ENCODE measurements at places on chromosomes 1 and 21.

GRCh38 chr1:91770667-91771268 lies 115.2 kb downstream of the TGFBR3 start:
- DNase-seq: no peak

DNA sequence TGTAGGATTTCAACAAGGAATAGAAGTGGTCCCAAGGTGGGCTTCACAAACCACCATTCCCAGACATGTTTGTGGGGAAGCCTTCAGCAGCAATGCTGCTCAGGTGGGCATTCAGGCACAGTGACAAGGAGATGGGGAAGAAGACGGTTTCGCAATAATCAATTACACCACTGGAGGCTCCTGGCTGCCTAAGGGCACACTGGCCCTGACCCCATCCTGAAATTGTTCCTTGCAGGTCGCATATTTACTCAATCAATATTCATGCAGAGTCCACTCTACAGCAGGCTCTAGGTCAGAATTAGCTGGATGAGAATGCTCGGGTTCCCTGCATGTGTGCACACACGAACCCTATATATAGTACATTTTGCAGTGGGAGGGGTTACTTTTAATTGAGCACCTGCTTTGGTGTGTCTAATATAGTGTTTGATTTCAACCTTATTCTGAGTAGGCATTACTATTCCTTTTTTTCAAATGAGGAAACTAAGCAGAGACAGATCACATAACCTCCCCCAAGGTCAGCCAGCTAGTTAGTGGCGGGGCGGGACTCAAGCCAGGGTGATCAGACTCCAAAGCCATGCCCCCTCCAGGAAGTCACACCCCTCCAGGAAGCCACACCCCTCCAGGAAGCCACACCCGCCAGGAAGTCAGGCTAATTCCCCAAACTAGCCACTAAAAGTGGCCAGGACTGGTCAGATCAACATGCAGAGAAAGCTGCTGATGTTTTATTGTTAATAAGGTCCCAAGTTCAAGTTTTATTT lies 106.5 kb downstream of the HLCS start:
- DNase-seq: peak; percentile 2

- no peak for DNase-seq
These were observed 74.4 kb downstream of the CD58 start for GRCh38 chr1:116496380-116496779.

DNA sequence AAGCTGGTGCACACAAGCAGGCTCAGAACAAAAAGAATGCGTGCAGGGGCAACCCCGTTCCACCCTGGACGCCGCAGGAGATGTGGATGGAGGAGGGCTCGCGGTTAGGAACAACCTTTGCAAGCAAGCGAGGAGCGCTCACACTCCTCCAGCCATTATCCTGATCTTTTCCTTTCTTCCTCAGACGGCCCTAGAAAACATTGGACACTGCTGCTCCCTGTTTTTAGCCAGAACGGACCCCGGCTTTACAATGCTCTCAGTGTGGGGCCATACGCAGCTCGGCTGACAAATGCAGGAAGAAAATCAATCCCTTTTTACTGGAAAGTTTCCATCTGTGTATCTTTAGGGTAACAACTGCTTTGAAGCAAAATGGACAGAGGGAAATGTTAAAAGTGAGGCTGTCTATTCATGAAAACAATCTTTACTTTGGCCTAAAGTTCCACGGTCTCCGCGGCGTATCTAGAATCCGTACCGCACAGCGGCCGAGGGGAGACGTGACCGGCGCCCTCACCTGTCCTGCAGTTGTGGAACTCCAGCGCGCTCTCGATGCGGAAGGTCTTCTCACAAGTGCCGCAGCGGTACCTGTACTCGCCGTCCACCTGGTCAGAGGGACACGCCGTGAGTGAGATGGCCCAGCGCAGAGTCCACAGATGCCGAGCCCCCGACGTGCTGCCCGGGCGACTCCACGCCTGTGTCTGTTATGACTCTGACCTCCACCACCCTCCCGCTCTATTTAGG lies 44.0 kb downstream of the PRDM15 start:
- DNase-seq: no peak

DNA sequence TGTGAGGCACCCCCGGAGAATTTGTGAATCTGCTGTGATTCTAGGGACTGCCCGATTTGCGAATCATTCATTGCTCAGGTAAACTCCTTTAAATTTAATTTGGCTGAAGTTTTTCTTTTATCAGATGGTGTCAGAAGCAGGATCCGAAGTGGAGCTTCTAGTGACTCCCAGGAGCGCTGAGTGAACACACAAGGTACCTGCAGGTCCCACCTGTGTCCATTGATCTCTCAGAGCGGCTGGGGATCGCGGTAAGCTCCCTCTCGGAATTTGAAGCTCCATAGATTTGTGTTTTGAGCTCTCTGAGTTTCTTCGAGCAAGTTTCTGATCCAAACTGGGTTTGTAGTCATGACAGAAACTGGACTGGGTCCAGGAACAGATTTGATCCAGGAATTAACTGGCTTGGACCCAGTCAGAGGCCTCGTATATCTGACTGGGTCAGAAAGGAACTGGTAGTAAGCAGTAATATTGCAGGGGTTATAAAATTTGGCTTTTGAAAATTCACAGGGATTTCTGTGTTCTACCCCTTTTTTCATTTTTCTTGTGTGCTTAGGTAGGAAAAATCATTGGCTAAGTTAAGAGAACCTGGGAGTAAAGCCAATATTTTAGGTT lies 56.2 kb upstream of the EDEM3 start:
- DNase-seq: no peak

- no peak for DNase-seq
These were observed 6.0 kb upstream of the PLA2G2C start for GRCh38 chr1:20192364-20192763.

GRCh38 chr1:64894438-64895196 lies 71.7 kb downstream of the JAK1 start:
- DNase-seq: no peak

GRCh38 chr1:232238009-232238408 lies 391.9 kb downstream of the SIPA1L2 start:
- DNase-seq: no peak

DNA sequence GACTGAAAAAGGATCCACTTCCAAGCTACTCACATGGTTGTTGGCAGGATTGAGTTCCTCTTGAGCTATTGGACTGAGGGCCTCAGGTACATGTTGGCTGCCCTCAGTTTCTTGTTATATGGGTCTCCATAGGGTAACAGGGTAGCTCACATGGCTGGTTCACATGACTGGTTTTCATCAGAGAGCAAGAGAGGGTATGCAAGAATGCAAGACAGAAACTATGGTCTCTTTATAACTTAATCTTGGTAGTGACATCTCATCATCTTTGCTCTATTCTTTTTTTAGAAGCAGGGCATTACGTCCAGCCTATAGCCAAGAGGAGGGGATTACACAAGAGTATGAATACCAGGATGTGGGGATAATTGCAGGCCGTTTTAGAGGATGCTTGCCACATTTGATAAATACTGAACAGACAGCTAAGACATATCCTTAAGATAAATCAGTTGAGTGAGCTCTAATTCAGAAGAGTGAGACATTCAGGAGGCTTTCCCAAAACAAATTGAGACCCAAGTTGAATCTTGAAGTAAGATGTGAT lies 100.2 kb downstream of the HMCN1 start:
- no peak for DNase-seq
